ENCODE measurements at places on chromosomes 3 and 15. TPM values are rescaled to one million over a fixed set of nuclear protein-coding genes. Genes with fewer than 3 reads are reported as not detected.

POLQ gene
- total RNA-seq: 19.8 TPM

FILIP1L gene
- 0.23 TPM for total RNA-seq

ACTRT3 gene
- 2.5 TPM for total RNA-seq

CLRN1 gene
- total RNA-seq: not detected

GPR27 gene
- total RNA-seq: 2.7 TPM

MAGI1 gene
- total RNA-seq: 0.53 TPM

LTK gene
- 0.11 TPM for total RNA-seq

HYAL1 gene
- not detected for total RNA-seq

ARHGEF26 gene
- 0.08 TPM for total RNA-seq

C3orf70 gene
- not detected for total RNA-seq

IGDCC3 gene
- not detected for total RNA-seq

ARPP19 gene
- total RNA-seq: 205 TPM

ZXDC gene
- total RNA-seq: 20.5 TPM

CFAP92 gene
- 0.06 TPM for total RNA-seq

RNU5B-1 gene
- total RNA-seq: not detected

RARRES1 gene
- not detected for total RNA-seq

ATP10A gene
- total RNA-seq: 32.9 TPM

MAP6D1 gene
- 3.3 TPM for total RNA-seq

RAD54L2 gene
- 35.3 TPM for total RNA-seq

JMJD7 gene
- 16.2 TPM for total RNA-seq

GOLGA6D gene
- not detected for total RNA-seq

RFT1 gene
- total RNA-seq: 58.1 TPM

TMED3 gene
- 55.5 TPM for total RNA-seq

SPSB4 gene
- not detected for total RNA-seq

FBXW12 gene
- not detected for total RNA-seq

PLIN1 gene
- 0.44 TPM for total RNA-seq

LRRC34 gene
- 3.5 TPM for total RNA-seq

CACNA1D gene
- 0.13 TPM for total RNA-seq

HACD3 gene
- 47.9 TPM for total RNA-seq

LYZL4 gene
- total RNA-seq: not detected

TGM4 gene
- total RNA-seq: not detected

HRG gene
- total RNA-seq: not detected

ATP13A3 gene
- total RNA-seq: 186 TPM

CCNB2 gene
- 39.2 TPM for total RNA-seq

LRRIQ4 gene
- 0.25 TPM for total RNA-seq

INO80 gene
- 27.3 TPM for total RNA-seq

ESYT3 gene
- total RNA-seq: 0.13 TPM

NR1I2 gene
- total RNA-seq: 0.55 TPM

IL17RE gene
- total RNA-seq: 0.70 TPM

ALPK3 gene
- total RNA-seq: 0.08 TPM

SLC12A1 gene
- not detected for total RNA-seq

GHRL gene
- total RNA-seq: not detected

TMEM207 gene
- total RNA-seq: not detected
